Osteocyte (in vitro differentiated cells): ENCODE measurements at places on chromosomes 5 and 9. TPM values are rescaled to one million over a fixed set of nuclear protein-coding genes. Genes with fewer than 3 reads are reported as not detected.
A peak's percentile ranks its signal among the peaks of the same experiment; 100 is the strongest.

The LPAR1 gene
- total RNA-seq: 119 and 120 TPM in 2 replicates

- no peak for DNase-seq
- no peaks in the 10 kb centered on the region for H3K36me3 ChIP-seq
- H3K27me3 ChIP-seq: no peaks in the 10 kb centered on the region
- peak overlapping the region; percentile 68 for H3K27ac ChIP-seq
Observed at GRCh38 chr5:125659316-125660023, 763.7 kb upstream of the GRAMD2B start.

- H3K36me3 ChIP-seq: peaks cover 7% of the 10 kb centered on the region
- H3K4me3 ChIP-seq: peak overlapping the region; percentile 61
- H3K4me1 ChIP-seq: peaks cover 35% of the 10 kb centered on the region
- no peak for DNase-seq
Observed at GRCh38 chr9:132673355-132673754, 3.1 kb downstream of the GTF3C4 start.

- no peak overlapping the region for H3K4me3 ChIP-seq
- peaks cover 17% of the 10 kb centered on the region for H3K4me1 ChIP-seq
- H3K27ac ChIP-seq: no peak overlapping the region
- peaks cover 2% of the 10 kb centered on the region for H3K27me3 ChIP-seq
Observed at GRCh38 chr5:10288592-10289219, 19.0 kb downstream of the CMBL start.

GRCh38 chr9:87718231-87718630 is 7.7 kb upstream of the CTSL start:
- H3K27me3 ChIP-seq: no peaks in the 10 kb centered on the region
- peaks cover 40% of the 10 kb centered on the region for H3K4me1 ChIP-seq
- peak; percentile 23 for DNase-seq

DNA sequence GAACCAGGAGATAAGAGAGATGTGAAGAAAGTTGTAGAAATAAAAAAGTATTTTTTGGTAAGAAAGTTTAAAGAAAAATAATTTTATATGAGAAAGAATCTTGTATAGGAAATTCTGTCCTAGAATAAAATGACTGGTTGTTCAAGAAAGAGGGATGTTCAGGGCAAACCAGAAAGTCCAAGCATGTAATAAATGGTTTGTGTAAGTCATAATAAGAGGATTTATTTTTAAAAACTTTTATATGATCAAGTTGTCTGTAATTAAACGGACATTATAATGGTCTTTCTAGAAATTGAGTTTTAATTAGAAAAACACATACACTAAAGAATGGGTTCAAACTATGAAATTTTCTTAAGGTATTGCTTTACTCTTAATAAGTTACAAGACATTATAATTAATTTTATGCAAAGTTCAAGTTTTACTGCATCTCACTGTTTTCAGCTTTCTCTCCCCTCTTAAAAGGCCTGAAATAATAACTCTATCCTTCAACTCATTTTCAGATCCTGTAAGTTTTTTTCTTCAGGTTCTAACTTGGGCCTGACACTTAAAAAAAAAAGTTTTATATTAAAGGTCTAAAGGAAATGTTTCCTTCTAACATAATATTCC is 56.1 kb upstream of the ZNF300 start:
- H3K27ac ChIP-seq: no peak overlapping the region
- H3K4me1 ChIP-seq: no peaks in the 10 kb centered on the region
- no peaks in the 10 kb centered on the region for H3K27me3 ChIP-seq

GRCh38 chr5:33457126-33457525 is 16.4 kb downstream of the TARS1 start:
- no peaks in the 10 kb centered on the region for H3K4me1 ChIP-seq
- H3K4me3 ChIP-seq: no peak overlapping the region
- H3K27me3 ChIP-seq: no peaks in the 10 kb centered on the region
- peaks cover 82% of the 10 kb centered on the region for H3K36me3 ChIP-seq
- no peak for DNase-seq
